HuH-7.5 (cell line): ENCODE measurements at places on chromosomes 5 and 9.
A peak's percentile ranks its signal among the peaks of the same experiment; 100 is the strongest.

- no peak for DNase-seq
These were observed 95.1 kb upstream of the CD180 start for GRCh38 chr5:67291671-67292070.

GRCh38 chr9:75148561-75148960 is 60.2 kb downstream of the OSTF1 start:
- no peak for DNase-seq

GRCh38 chr5:115555084-115555633 is 10.6 kb upstream of the FEM1C start:
- DNase-seq = no peak

DNA sequence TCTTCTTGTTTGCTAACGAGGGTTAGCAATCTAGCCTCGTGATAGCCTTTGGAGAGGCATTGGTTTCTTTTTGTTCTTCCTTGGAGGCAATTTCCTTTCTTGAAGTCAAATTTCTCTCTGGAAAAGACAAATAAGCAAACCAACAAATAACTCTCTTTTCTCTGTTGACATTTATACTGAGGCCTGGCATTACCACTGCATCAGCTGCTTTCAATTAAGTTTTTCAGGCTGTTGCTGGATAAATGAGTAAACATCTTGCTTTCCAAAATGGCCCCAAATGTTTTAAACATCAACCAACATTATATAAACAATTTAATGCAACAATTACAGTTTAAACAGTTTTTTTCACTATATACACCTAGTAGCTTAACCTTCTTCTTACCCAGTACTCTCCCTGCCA is 264.4 kb downstream of the HTR1A start:
- no peak for DNase-seq

DNA sequence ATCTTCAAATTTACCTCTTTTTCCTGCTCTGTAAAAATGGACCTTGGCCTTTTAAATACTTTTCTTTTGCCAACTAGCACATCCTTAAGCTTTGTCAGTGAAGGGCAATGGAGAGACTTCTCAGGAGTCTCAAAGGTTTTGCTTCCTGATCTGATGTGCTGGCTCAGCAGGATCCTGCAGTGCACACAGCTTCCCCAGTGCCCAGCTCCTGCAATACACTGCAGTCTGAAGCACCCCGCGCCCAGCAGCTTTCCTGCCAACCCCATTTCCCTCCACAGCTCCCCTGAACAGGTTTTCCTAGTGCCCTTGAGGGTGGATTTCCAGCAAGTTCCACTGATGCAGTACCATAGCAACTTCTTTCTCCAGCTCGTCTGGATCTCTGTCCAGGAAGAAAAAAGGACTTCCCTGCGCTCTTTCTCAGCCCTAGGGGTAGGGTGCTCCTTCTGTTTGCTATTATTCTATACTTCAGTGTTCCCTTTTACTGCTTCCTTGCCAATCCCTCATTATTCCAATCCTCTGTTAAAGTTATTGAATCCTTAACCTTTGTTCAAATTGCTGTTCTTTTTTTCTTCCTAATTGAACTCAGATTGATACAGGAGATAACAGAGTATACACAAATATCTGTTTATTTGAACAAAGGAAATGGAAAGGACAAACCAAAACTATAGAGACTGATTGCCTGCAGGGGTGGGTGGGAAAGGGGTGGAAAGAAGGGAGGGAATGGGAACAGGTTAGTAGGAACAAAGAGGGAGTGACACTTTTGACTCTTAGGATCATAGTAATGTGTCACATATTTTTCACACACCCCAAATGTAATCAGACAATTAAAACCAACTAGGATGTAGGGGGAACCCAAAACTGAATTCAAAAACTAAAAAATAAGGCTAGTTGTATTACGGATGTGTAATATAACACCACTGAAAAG is 8.5 kb downstream of the SNAPC3 start:
- DNase-seq = no peak

- DNase-seq = no peak
These were observed at the start of gene PCDH12 for GRCh38 chr5:141958113-141958512. Gene PCDH12 (minus strand): TSS chr5:141958202. CDS start chr5:141957851, 351 bp downstream.

GRCh38 chr5:5572976-5573797 is 150.7 kb downstream of the ICE1 start:
- DNase-seq = no peak

DNA sequence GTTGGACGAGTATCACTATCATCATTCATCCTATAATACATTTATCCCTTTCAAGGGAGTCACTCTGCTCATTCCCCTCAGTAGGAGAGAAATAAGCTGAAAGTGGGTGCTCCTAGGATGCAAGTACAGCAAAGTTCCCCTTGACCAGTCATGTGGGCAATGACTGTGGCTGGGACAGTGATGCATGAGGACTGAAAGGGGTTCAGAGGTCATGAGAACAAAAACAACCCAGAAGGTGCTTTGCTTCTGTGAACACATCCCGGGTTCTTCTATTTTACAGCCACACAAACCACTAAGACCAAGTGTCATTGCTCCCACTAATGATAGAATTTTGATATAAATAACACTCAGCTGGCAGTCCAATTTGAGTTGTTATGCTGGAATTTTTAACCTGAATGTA is 177.8 kb upstream of the ADCY2 start:
- no peak for DNase-seq

- no peak for DNase-seq
These were observed 360.2 kb downstream of the SLIT3 start for GRCh38 chr5:168940712-168941111.

- DNase-seq = no peak
These were observed 82.5 kb upstream of the ZBTB43 start for GRCh38 chr9:126722252-126722921.

GRCh38 chr9:693201-694091 is 148.1 kb upstream of the DMRT1 start:
- DNase-seq = no peak

- no peak for DNase-seq
These were observed 1427.7 kb upstream of the C9orf72 start for GRCh38 chr9:29001006-29001405.

- DNase-seq = peak; percentile 65
These were observed 205.0 kb upstream of the IER5L start for GRCh38 chr9:129383019-129383560.

GRCh38 chr9:123637606-123637944 is 281.6 kb downstream of the CRB2 start:
- DNase-seq = no peak

GRCh38 chr9:131275332-131276093 is 797 bp downstream of the FAM78A start:
- peak; percentile 57 for DNase-seq
